ENCODE measurements at places on chromosomes 12 and 14. TPM values are rescaled to one million over a fixed set of nuclear protein-coding genes. Genes with fewer than 3 reads are reported as not detected.

Gene B3GNT4
- not detected for total RNA-seq

Gene SART3
- total RNA-seq: 50.8 TPM

Gene POP5
- 22.5 TPM for total RNA-seq

Gene PDZRN4
- total RNA-seq: 7.8 TPM

Gene SLC6A13
- total RNA-seq: not detected

Gene ZBTB42
- 18.7 TPM for total RNA-seq

- no peak for DNase-seq
These were observed 1262.4 kb upstream of the SEL1L start for GRCh38 chr14:82796086-82796485.

- no peak for DNase-seq
These were observed 64.9 kb downstream of the NDUFA12 start for GRCh38 chr12:94938583-94938982.

DNA sequence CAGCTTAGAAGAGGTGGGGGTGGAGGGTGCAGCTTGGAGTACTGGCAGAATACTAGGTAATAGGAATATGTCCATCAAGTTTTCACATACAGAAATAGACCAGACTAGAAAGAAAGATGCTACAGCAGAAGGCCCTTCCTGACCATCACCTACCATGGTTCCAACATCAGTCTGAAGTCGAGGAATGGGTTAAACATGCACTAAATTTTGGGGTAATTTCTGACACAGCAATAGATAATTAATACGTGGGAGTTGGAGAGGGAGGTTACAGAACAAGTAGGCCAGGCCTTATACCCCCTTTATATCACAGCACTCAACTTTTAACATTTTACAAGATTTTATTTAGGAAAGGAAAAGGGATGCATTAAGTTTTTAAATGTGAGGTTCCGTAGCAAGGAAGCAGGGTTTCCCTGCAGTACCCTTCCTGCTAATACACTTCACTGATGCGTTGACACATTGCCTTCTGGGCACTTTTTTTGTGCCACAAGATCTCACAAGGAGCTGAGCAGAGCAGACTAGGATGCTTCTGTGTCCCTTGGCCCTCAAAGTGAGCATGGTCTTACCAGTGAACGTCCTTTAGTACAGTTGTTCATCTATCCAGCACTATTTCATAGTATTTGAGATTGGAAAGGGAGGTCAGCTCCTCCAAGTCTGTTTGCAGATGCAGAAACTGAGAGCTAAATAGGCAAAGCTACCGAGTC, 50.8 kb downstream of the EID3 start:
- no peak for DNase-seq

DNA sequence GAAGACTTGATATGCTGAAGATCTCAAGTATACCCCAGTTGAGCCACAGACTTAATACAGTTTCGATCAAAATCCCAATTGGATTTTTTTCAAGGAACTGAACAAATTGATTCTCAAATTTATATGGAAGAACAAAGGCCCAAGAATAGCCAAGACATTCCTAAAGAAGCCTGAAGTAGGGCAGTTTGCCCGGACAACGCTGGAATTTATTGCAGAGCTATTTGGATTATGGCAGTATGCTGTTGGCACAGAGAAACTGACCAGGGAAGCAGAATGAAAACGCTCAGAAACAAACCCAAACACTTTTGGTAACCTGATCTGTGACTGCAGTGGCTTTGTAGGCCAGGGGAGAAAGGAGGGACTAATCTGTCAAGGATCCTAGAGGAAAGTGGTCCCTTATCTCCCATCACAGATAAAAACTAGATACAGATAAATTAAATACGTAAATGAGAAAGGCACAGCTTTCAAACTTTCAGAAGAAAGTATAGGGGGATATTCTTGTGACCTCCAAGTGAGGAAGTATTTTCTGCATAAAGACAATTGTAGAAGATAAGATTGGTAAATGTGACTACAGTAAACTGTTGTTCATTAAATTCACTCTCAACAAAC, 35.9 kb upstream of the GSC start:
- no peak for DNase-seq

- DNase-seq: no peak
These were observed 38.8 kb downstream of the CMAS start for GRCh38 chr12:22084852-22085251.

DNA sequence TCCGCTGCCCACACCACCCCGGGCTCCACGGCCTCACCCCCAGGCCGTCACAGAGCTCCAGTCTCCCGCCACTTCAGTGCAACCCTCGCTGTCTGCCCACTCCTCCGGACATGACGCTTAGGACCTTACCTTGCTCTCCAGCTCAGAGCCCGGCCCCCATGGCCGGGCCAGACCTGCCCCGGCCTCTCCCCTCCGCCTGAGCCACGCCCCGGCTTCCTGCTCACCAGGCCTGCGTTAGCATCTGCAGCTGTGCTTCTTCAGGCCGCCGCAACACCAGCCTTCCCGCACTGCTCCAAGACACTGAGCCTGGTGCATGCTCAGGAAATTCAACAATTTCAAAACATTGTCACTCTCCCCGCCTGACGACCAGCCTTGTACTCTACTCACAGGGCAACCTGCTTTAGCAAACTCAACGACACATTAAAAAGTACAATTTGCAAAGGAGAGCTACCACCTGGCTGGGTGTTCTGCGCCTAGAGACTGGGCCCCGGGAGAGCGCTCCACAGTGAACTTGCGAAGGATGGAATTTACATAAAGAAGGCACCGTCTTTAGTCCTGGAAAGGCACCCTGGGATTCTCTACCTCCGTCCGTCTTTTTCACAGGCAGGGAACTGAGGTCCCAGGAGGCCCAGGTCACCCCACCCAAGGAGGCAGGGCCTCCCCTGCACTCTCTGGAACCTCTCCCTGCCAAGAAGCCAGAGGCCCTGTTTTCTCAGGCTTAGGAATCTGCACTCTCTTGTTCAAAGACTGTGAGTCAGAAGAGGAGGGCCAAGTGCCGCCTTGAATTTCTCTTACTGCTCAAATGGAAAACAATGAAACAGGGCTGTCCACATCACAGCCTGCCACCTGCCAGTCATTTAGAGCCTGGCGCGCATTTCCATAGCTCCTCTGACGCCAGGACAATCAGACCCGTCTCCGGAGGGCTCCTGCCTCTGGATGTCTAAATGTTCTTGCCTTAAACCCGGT, 51.3 kb downstream of the STX2 start:
- no peak for DNase-seq

DNA sequence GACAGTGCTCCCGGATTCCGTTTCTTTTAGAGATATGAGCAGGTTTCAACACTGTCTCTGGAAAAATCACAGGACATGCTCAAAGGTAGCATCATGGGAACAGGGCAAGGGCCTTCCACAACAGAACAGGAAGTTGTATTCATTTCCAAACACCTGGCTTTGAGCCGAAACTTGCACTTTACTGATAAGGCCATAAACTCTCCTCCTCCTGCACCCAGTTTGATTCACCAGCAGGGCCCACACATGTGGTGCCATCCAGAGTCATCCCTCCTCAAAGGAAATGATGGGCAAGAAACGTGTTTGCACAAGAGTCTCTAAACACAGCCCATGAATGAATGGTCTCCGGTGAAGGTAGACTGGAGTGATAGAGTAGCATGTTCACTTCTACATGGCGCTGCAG, 268.4 kb upstream of the FKBP4 start:
- DNase-seq: no peak

DNA sequence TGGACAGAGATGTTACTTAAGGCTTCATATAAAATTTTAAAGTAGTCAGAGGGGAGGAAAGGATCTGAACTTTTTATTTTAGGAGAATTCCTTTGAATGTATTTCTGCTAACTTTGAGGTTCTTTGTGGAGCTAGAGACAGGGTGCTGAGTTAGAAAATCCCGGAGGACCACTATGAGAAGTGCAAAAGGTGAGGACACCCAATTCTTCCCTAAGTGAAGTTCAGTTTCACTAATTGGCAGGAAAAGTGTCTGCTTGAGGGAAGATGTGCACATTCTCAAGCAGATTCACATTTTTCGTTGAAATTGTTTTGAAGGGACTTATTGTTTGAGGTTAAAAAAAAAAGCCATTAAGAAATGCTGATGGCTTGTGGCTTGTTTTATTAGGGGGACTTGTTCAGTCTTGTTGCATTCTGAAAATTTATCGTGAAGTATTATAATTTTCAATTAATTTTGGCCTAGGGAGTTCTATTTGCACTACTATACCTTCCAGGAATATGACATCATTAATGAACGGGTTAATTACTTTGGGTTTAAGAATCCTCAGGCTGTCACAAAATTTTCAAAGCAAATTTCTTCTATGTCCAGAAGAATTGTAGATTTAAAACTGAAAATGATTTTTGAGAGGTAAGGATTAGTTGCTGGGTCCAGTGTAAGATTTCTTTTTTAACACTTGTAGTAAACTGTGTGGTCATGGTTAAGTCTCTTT, 1.8 kb downstream of the PCNX1 start:
- DNase-seq: no peak

DNA sequence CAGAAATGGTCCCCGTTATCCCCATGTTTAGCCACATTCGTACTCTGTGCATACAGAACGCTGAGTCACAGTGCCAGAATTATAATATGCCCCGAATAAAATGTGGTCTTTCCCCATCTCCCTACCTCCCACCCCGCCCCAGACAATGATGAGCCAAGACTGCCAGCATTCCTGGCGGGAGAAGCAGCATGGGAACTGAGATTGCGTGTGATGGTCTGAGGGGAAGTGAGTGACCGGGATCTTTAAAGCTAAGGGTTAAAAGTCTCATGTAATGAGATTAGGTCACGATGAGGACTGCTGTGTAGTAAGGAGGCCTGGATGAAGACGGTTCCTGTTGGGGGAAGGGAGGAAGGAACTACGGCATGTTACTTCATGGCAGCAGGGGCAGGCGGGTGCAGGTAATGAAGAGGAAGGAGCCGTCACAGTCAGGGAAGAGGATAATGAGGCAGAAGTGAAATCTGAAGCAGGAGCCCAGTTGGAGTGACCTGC, 243.3 kb upstream of the FKBP4 start:
- no peak for DNase-seq

GRCh38 chr12:113594967-113595366, 123.3 kb upstream of the LHX5 start:
- no peak for DNase-seq

GRCh38 chr12:27511723-27512045, 12.3 kb upstream of the PPFIBP1 start:
- no peak for DNase-seq

- DNase-seq: no peak
These were observed 9.7 kb downstream of the MOK start for GRCh38 chr14:102295270-102295669.

GRCh38 chr12:124456652-124457152, 110.7 kb downstream of the NCOR2 start:
- DNase-seq: peak; percentile 64

- DNase-seq: no peak
These were observed 7.5 kb downstream of the FOXG1 start for GRCh38 chr14:28773861-28774691.

- no peak for DNase-seq
These were observed 24.6 kb downstream of the GPR65 start for GRCh38 chr14:88029500-88029899.

- no peak for DNase-seq
These were observed 878.7 kb downstream of the DIO2 start for GRCh38 chr14:79332504-79333197.

- no peak for DNase-seq
These were observed 388.6 kb downstream of the RAD51B start for GRCh38 chr14:68208218-68208617.

- no peak for DNase-seq
These were observed 182.7 kb downstream of the PCNX1 start for GRCh38 chr14:71089971-71090370.

GRCh38 chr12:20154052-20154451, 214.3 kb upstream of the PDE3A start:
- DNase-seq: no peak

DNA sequence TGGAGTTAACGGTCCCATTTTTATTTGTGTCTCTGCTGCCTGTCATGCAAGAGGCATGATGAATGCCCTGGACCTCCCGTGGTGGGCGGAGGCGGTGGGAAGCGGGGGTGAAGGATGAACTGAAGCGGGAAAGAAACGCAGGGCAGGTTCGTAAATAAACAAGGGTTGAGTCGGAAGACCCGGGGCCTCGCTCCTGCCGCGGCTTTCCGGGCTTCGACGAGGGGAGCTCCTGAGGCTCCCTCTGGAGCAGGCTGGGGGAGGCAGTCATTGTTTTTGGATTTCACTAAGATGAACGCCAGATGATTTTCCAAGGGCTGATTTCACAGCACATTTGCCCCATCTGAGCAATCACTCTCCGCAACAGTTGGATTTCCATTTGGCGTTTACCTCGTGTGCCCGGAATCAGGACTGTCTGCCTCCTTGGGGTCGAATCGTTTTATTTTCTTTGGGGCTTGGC, 130.2 kb downstream of the SLC38A6 start:
- no peak for DNase-seq

GRCh38 chr12:129772501-129773493, 131.0 kb downstream of the TMEM132D start:
- no peak for DNase-seq

DNA sequence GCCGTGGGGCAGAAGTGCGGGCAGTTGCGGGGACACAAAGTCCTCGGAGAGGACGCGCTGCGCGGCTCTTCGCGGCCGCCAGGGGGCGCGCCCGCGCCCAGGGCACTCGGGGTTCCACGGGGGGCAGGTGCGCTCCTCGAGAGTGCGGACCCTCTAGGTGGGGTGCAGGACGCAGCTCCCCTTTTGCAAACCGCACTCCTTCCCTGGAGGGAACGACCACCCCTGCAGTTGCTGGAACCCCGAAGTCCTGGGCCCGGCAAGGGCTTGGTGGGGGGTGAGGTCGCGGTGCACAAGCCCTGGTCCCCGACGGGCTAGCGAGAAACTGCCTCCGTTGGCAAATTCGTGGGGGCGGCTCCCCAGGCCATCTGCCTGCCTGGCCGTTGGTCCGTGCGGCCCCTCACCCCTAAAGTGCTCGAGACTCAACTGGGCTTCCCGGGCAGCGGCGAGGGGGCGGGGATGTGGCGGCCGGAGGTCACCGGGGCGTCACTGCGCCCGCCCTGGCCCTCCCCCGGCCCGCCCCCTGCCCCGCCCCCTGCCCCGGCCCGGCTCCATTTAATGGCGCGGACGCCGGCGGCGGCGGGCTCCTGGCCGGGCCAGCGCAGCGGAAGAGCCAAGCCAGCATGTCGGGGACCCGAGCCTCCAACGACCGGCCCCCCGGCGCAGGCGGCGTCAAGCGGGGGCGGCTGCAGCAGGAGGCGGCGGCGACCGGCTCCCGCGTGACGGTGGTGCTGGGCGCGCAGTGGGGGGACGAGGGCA, at the start of gene ADSS1:
ADSS1 (plus strand) TSS at position 579 of the 756 bp plus-strand sequence; CDS start at position 621, 42 bp downstream.
- peak; percentile 61 for DNase-seq

- no peak for DNase-seq
These were observed 453.7 kb downstream of the RPL10L start for GRCh38 chr14:46197856-46198255.

- DNase-seq: no peak
These were observed 55.8 kb downstream of the CMAS start for GRCh38 chr12:22101749-22102243.

- DNase-seq: no peak
These were observed 16.3 kb upstream of the SLCO1A2 start for GRCh38 chr12:21350975-21351374.

GRCh38 chr14:100438271-100438670, 115.1 kb downstream of the SLC25A47 start:
- no peak for DNase-seq

DNA sequence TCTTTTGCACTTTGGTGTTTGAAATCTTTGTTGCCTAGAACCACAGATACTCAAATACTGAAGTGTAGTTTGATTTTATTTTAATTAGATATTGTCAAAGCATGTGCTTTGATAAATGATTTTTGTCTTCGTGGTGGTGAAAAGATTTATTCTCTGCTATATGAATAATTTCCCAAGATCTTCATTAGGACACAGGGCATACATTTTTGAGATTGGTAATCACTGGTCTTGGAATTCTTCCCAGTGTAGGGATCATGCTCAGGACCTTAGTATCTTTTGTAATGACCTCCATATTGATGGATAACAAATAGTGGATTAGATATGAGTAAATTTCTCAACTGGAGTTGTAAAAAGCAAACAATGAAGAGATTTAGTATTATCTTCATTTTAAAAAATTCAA, 28.2 kb downstream of the TBK1 start:
- DNase-seq: no peak

Measured in ovary (tissue), 10 donors.